ENCODE measurements at places on chromosomes 13 and 19.

- no peak for DNase-seq
Observed at GRCh38 chr13:66503890-66504289, 726.2 kb downstream of the PCDH9 start.

- DNase-seq, result no peak
Observed at GRCh38 chr13:44758630-44759383, 182.7 kb upstream of the TSC22D1 start.

- DNase-seq, result no peak
Observed at GRCh38 chr13:112105892-112106291, 38.9 kb downstream of the SOX1 start.

- DNase-seq, result no peak
Observed at GRCh38 chr13:83327091-83327490, 555.2 kb downstream of the SLITRK1 start.

GRCh38 chr19:50654882-50655281 lies 5.6 kb downstream of the C19orf81 start:
- DNase-seq, result no peak

- DNase-seq, result no peak
Observed at GRCh38 chr13:114059946-114060860, 72.2 kb downstream of the RASA3 start.
